Stimulated activated naive CD8-positive, alpha-beta T cell treated with anti-CD3 and anti-CD28 coated beads, Interleukin-15, amount 100 ng/mL, for 72 hours (primary cell): ENCODE measurements at places on chromosomes 7 and 10.

GRCh38 chr10:120953897-120954296, 102.7 kb downstream of the WDR11 start:
- no peak for DNase-seq

GRCh38 chr7:26863518-26864308, 677 bp downstream of the SKAP2 start:
- no peak for DNase-seq

DNA sequence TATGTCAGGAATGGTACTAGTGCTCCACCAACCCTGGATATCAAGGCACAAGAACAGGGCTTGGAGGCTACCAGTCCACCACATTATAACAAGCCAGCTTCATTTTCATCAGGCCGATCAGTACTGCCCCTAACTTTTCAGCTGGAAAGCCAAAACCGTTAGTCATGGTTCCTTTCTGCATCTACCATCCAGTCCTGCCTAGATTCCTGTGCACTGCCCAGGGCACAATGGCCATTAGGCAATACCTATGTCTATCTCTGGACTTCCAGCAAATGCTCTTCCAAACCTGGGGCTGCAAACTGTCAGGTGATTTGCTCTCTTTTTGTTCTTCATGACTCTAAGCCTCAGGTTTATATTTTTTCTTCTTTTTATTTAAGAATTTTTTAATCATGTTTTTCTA, 937.7 kb downstream of the SORCS1 start:
- no peak for DNase-seq

GRCh38 chr7:4734587-4735345, 40.7 kb upstream of the AP5Z1 start:
- DNase-seq, result no peak

DNA sequence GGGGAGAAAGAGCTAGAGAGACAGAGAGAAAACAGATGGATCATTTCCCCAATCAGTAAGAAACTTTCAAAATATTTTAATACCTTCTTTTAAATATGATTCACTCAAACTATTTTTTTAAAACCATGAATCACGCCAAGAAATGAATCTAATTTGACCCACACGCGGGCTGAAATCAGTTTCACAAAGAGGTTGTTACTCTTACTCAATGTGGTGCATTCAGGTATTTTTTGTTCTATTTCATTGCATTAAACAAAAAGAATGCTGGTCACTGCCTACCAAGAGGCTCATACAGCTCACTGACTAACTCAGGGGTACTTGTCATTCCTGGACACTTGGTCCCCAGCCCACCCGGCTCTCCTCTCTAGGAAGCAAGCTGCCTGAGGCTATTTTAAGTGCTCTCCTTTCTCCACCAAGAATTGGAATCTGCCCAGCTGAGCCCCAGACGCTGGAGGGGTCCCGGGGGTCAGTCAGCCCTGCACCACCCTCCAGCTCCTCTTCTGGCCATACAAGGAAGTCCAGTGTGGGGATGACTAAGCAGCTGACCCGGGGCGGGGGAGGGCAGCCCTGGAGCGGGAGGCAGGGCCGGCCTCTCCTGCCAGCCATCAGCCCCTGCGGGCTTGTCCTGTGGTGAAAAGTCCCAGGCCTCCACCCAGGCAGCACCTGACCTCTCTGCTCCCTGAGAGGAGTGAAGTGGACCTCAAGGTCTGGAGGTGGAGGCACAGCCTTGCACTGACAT, 21.7 kb upstream of the PFKP start:
- no peak for DNase-seq

DNA sequence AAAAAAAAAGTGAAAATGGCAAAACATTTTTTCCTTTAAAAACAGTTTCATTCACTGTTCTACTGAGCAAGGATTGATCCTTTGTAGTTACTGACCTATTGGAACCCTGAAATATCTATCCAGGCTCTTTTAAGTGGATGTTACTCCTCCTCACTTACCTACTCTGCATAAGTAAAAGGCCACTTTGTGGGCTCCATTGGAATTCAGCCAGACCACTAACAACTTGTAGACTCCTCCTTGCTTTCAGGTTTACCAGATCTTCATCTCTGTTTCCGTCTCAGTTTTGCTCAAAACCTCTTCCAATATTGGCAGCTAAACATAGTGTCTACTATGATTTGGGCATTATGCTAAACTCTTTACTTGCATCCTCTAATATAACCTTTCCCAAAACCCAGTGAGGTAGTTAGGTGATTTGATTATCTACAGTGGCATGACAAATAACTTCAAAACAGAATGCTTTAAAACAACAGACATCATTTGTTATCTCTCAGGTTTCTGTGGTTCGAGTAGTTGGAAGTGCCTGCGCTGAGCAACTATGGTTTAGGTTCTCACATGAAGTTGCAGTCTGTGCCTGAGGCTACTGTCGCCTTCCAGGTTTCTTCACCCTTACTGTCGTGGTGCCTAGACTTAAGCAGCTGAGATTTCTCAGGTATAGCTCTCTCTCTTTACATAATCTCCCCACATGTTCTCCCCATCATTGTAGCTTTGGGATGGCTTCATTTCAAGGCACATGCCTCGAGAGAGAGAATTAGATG, 698.2 kb downstream of the REEP3 start:
- DNase-seq, result no peak

GRCh38 chr10:24726626-24727025, 2.9 kb upstream of the ARHGAP21 start:
- DNase-seq, result no peak

GRCh38 chr7:36905841-36906240, 181.5 kb upstream of the AOAH start:
- DNase-seq, result no peak

GRCh38 chr10:71363936-71364335, 32.8 kb upstream of the CDH23 start:
- DNase-seq, result no peak

GRCh38 chr7:65968256-65969185, 13.5 kb downstream of the GUSB start:
- DNase-seq, result no peak

- no peak for DNase-seq
Measured at GRCh38 chr10:61159253-61159652, 215.3 kb upstream of the RHOBTB1 start.

- DNase-seq, result no peak
Measured at GRCh38 chr7:133652547-133652946, 399.7 kb downstream of the EXOC4 start.

- DNase-seq, result peak; percentile 75
Measured at GRCh38 chr10:3068201-3068967, 1.0 kb downstream of the PFKP start.

- DNase-seq, result no peak
Measured at GRCh38 chr10:86329093-86329710, 37.4 kb downstream of the GRID1 start.

- DNase-seq, result peak; percentile 22
Measured at GRCh38 chr7:66043681-66044497, 31.7 kb upstream of the ASL start.

DNA sequence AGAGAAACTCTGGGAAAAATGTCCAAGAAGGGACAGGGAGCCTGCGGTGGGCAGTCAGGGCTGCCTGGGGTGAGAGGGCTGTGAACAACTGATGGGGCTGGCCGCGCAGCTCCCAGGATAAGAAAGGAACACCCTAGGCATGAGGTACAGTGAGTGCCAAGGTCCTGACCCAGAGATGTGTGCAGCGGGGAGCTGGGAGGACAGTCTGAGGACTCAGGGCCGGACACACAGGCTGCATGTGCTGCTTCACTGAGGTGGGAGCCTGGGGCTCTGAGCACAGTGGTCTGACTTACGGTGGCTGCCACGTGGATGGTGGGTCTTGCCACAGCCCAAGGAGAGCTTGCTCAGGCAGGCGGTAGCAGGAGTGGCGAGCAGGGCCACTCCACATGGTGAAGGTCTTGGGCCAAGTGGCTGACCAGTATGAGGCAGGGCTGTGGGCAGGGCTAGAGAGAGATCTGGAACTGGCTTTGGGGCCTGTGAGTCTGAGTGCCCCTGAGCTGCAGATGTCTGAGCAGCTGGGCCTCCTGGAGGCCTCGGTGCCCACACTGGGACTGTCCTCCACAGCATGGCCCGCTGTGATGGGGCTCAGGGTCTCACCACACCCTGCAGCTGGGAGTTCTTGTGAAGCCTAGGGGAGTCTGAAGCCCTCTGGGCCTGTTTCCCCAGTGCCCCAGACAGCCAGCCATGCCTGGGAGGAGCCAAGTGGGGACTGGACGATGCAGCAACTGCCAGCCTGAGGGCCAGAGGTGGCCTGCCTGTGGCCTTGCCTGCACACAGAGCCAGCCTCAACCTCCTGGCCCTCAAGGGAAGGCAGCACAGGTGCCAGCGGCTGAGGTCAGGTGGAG, 60.3 kb downstream of the RASGEF1A start:
- no peak for DNase-seq

DNA sequence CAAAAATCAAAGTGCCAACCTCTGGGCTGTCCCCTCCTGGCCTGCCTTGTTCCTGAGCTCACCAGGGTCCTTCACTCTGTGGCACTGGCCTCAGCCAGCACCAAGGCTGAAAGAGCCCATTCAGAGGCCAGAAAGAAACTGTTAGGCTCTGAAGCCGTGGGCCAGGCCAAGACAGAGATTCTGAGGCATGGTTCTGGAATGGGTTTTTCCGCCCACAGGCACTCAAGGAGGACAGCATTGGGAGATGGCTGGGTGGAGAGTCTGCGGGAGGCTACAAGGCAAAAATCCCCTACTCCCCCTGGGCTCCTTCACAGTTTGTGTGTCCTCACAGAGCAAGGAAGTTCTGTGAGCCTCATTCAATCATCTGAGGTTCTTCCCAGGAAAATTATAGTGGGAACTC, 31.7 kb downstream of the GRIFIN start:
- no peak for DNase-seq

DNA sequence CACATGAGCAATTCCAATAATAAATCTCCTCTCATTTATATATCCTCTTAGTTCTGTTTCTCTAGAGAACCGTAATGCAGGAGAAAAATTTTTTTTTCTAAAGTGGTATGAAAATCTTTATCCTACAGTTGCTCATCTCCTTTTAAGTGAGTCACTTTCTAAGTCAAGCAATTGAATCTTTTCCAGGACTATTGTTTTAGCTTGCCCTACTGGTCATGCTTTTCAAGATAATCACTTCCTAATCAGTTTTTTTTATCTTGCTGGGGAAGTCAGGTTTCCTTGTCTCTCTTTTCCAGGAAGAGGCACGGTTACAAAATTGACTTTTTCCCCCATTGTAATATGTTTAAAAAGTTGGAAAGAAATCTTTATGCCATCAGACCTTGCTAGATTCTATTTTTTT, 44.0 kb downstream of the INPP5F start:
- DNase-seq, result no peak

GRCh38 chr7:17690030-17690429, 250.3 kb downstream of the SNX13 start:
- no peak for DNase-seq

DNA sequence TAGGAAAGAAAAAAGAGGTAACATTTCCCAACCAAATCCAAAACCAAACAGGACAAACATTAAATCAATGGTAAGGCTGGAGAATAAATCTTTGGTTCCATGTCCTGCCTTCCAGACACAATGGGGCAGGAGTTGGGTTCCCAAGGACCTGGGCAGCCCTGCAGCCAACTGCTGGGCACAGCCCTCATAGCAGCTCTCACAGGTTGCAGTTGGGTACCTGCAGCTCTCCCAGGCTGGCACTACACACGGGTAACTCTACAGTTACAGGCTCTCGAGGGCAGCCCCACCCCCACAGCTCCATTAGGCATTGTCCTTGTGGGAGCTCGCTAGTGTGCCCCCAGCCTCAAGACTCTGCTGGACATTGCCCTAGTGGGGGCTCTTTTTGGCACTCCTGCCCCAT, 7.5 kb downstream of the GRB10 start:
- DNase-seq, result no peak

DNA sequence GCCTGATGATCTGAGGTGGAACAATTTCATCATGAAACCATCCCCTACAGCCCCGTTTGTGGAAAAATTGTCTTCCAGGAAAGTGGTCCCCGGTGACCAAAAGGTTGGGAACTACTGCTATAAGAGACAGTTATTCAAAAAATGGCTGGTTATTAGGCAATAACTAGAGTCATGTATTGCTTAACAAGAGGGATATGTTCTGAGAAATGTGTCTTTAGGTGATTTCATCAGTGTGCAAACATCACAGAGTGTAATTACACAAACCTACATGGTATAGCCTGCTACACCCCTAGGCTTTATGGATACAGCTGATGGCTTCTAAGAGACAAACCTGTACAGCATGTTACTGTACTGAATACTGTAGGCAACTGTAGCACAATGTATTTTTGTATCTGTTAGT, 71.3 kb upstream of the CSTF2T start:
- no peak for DNase-seq

DNA sequence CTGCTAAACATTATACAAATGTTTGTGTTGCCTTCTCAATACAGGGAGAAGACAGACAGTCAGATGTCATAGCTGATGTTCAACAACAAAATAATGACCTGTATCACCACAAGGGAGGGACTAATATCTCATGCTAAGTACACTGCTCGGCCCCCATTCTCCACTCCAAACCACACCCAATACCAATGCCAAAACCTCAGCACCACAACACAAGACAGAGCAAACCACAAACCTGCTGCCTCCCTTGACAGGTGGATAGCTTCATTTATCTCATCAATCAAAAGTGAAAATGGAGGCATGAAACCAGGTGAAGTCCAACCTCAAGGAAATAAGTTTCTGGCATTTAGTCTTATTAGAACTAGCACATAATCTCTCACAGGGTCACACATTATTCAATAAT, 109.5 kb downstream of the PARD3 start:
- DNase-seq, result no peak

- DNase-seq, result no peak
Measured at GRCh38 chr7:111210996-111211395, 120.1 kb downstream of the LRRN3 start.

DNA sequence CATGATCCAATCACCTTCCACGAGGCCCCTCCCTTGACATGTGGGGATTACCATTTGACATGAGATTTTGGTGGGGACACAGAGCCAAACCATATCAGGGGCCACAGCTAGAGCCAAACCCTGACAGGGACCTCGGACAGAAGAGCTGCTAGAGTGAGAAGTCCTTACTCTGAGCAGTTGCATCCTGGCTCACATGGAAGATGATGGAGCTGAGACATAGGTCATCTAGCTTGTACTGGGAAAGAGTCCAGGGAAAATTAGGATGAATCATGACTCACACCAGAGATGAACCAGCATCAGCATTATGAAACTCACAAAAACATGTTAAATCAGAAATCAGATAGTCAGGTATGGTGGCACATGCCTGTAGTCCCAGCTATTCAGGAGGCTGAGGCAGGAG, 12.8 kb upstream of the FMC1 start:
- DNase-seq, result no peak

DNA sequence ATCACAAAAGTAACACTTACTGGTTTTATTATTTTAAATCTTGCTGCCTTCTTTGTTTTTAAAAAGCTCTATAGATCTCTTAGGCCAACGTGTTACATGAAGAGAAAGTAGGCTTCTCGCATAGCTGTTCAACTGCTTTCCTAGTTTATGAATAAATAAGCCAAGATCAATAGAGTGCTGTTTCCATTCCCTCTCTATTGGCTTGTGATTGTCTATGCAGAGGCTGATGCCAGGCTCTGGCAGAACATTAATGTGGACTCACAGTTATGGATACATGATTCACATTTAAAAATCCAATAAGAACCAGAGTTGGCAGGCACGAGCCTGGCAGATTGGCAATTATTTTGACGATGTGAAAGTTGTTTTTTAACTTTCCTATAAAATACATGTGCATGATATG, 137.5 kb downstream of the GNAT3 start:
- DNase-seq, result no peak

GRCh38 chr10:1454428-1454827, 282.9 kb downstream of the ADARB2 start:
- DNase-seq, result peak; percentile 9

- peak; percentile 34 for DNase-seq
Measured at GRCh38 chr7:132575419-132575981, 770 bp downstream of the PLXNA4 start.
